ENCODE measurements at places on chromosomes 13 and 19. TPM values are rescaled to one million over a fixed set of nuclear protein-coding genes. Genes with fewer than 3 reads are reported as not detected.

The PALM gene
- total RNA-seq, result 72.4 TPM

The NLRP4 gene
- total RNA-seq, result not detected

The ERFL gene
- 0.11 TPM for total RNA-seq

- H3K4me1 ChIP-seq, result no peaks in the 10 kb centered on the region
- H3K27ac ChIP-seq, result no peak overlapping the region
- H3K4me3 ChIP-seq, result no peak overlapping the region
- DNase-seq, result no peak
- no peaks in the 10 kb centered on the region for H3K27me3 ChIP-seq
Observed at GRCh38 chr19:27775395-27775794, 1437.6 kb downstream of the UQCRFS1 start.

GRCh38 chr19:35272122-35272719 lies 3.5 kb downstream of the USF2 start:
- peaks cover 22% of the 10 kb centered on the region for H3K4me1 ChIP-seq
- no peak overlapping the region for H3K4me3 ChIP-seq
- H3K27me3 ChIP-seq, result no peaks in the 10 kb centered on the region
- DNase-seq, result no peak
- H3K27ac ChIP-seq, result no peak overlapping the region

DNA sequence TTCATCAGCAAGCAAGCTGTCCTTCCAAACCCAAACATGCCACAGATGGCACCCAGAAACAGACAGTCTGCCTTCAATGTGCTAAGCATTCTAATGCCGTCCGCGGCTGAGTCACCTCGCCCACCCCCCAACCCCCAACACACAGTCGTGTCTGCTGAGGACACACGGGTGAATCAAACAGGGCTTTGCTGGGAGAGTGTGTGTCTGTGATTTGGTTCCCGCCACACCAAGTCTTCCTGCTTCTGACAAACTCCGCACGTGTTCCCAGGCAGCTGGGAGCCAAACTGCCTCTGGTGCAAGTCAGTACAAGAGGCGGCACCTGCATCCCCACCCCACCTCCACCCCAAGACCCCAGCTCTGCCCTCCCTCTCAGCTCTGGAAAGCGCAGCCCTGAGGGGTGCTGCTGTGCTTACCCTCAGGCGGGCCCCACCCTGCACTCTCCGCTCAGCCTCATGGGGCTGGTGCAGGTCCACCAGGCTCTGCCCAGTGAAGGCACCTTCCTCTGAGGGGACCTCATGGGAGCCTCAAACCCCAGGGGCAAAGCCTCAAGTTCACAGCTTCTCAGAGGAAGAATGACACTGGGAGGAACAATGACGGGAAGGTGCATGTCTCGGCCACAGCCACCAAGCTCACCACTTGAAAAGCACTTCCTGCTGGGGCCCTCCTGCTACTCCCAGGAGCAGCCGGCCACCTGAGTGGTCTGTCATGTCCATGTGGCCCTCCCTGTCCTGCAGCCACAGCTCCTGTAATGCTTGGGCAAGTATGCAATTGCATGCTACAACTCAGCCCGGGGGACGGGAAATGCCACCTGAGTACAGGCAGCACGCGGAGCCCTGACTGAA lies 15.0 kb upstream of the SLC35E1 start:
- peaks cover 14% of the 10 kb centered on the region for H3K36me3 ChIP-seq
- no peaks in the 10 kb centered on the region for H3K27me3 ChIP-seq
- H3K4me3 ChIP-seq, result no peak overlapping the region
- DNase-seq, result no peak
- H3K27ac ChIP-seq, result peak overlapping the region; percentile 47

- H3K27ac ChIP-seq, result no peak overlapping the region
- no peaks in the 10 kb centered on the region for H3K27me3 ChIP-seq
- DNase-seq, result no peak
- H3K36me3 ChIP-seq, result peaks cover 42% of the 10 kb centered on the region
Observed at GRCh38 chr13:113423520-113424163, 29.6 kb downstream of the ADPRHL1 start.

GRCh38 chr13:75460644-75461043 lies 21.3 kb downstream of the TBC1D4 start:
- H3K4me1 ChIP-seq, result no peaks in the 10 kb centered on the region
- H3K4me3 ChIP-seq, result no peak overlapping the region
- no peak overlapping the region for H3K27ac ChIP-seq
- no peak for DNase-seq
- H3K27me3 ChIP-seq, result no peaks in the 10 kb centered on the region
